ENCODE measurements at places on chromosomes 1 and 21.

- no peak for DNase-seq
These were observed 57.2 kb downstream of the TOR1AIP2 start for GRCh38 chr1:179820226-179820970.

- DNase-seq, result no peak
These were observed 86.8 kb upstream of the RGS4 start for GRCh38 chr1:162982364-162982763.

DNA sequence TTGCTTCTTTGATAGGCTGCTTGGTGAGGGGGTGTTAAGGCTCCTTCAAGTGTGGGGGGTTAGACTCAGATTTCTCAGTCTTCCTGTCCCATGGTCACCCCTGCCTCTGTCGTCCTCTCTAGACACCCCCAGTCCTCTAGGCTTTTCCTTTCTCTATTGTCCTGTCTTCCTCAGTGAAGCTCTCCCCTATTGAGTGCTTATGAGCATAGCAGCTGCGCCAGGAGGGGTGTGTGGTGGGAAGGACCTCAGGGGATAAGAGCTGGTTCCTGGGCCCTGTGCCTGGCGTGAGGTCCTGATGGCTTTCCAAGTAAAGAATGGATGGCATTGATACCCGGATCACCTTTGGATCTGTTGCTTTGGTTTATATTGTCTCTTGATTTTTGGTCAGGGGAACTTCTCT, 69.1 kb downstream of the DIP2A start:
- DNase-seq, result no peak

- DNase-seq, result no peak
These were observed 196.2 kb upstream of the APP start for GRCh38 chr21:26366781-26367180.

- no peak for DNase-seq
These were observed 258.1 kb upstream of the C1orf87 start for GRCh38 chr1:60331647-60332046.

- DNase-seq, result no peak
These were observed 434.5 kb downstream of the KIF26B start for GRCh38 chr1:245589316-245589715.

DNA sequence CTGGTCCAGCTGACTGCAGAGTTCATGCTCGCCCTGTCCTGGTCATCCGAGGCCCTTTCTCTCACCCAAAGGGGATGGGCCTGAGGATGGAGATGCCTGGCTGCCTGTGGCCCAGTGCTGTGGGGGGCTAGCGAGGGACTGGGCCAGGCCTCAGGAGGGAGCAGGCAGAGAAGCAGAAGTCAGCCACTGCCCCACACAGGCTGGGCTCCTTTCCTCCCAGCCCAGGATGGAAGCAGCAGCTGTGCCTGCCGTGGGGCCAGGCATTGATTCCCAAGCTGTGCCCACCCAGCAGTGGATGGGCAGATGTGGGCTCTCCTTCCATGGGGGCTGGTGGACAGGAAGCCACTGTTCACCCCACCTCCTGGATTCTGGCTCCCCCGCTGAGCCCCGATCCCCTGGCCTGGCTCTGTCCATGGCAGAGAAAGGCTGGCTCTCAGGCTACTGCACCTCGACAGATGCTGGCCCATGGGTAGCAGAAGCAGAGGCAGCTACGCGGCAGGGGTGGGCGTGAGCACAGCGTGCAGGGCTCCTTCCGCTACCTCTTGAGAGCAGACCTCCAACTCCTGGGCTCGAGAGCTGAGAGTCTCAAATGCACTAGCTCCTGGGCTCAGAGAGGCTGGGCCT, 24.6 kb downstream of the RUNX3 start:
- DNase-seq, result no peak

GRCh38 chr1:41573785-41574713, 89.6 kb upstream of the EDN2 start:
- peak; percentile 83 for DNase-seq

GRCh38 chr1:81803431-81804110, 2.8 kb downstream of the ADGRL2 start:
- DNase-seq, result no peak

DNA sequence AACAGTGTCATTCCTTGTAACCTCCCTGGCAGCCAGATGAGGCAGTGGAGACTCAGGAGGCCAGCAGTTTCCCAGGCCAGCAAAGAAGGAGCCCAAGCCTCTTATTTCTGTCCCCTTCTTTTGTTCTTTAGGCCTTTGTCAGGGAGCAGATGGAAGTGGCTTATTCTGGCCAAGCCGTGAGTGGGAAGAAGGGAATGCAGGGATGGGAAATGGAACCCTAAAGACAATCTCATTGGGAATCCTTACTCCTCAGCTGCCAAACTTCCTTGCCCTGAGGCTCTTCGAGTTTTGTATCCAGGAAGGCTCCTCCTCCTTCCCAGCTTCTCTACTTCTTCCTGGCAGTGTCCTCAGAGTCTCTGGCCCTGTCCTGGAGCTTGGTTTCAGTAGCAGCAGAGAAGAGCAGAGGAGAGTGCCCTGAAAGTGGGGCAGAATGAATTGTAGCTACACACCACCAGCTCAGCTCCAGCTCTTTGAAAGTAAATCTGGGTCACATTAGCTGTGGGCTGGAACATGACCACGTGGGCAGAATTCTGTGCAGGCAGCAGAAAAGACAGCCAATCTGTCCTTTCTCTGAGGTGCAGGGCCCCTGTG, 63.9 kb downstream of the NDUFS5 start:
- DNase-seq, result no peak

DNA sequence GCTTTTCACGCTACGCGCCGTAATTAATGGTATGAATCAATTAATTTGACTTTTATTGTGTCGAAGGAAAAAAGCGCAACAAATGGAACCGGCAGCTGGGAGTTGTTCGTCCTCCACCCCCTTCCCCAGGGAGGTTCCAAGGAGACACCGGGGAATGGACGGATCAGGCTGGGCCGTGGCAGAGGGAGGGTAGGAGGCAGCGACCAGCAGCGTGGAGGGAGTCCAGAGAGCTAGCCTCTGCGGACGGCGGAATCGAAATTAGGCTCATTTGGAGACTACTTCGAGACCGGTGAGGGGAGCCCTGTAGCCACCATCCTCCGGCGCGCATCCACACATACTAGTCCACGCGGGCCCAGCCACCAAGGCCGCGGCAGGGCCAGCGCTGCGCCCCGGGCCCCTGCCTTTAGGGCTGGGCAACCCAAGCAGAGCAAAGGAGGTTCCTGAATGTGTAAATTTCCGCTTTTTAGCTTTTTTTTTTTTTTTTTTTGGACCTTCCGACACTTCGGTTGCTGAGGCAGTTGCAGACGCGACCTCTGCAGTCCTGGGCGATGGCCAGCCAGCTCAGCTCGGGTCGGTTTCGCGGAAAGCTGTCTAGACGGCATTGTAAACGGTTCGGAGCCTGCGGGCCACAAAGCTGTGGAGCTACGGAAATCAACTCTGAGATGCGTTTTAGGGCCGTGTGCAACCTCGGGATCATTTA, 2.2 kb upstream of the FOXD3 start:
- no peak for DNase-seq

- DNase-seq, result peak; percentile 29
These were observed 101.3 kb upstream of the ACTL8 start for GRCh38 chr1:17653728-17654351.

DNA sequence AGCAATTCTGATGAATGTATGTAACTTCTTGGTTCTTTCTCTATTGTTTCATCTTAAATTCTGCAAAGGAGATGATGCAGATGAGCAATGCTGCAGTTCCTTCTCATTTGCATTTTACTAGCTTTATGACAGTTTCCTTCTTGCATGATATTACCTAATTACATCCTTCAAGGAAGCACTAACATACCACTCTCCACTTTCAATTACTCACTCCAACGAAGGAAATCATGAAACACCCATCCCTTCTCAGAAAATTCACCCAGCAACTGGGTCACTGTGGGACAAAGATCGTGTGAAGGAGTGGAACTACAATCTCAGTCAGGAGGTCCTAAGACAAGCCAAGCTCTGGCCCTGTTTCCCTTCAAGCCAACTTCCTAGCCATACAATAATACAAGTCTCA, 142.3 kb downstream of the CHD1L start:
- DNase-seq, result no peak

GRCh38 chr1:38858833-38859560, 575 bp downstream of the RRAGC start:
- no peak for DNase-seq

DNA sequence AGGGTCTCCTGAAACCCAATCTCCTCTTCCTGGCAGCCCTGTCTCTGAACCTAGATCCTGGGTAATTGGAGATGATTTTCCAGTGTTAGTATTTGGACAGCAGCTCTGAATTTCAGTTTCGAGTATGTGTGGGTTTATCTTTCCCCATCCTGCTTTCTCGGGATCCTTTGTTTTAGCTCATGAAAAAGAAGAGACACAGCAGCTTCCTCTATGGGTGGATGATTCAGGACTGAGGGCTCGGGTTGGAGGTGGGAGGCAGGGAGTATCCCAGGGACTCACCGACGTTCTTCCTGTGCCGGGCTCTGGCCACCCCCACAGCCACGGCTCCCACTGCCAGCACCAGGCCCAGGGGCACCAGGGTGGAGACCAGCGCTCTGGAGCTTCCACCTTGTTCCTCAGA, 10.4 kb upstream of the FCMR start:
- DNase-seq, result no peak

DNA sequence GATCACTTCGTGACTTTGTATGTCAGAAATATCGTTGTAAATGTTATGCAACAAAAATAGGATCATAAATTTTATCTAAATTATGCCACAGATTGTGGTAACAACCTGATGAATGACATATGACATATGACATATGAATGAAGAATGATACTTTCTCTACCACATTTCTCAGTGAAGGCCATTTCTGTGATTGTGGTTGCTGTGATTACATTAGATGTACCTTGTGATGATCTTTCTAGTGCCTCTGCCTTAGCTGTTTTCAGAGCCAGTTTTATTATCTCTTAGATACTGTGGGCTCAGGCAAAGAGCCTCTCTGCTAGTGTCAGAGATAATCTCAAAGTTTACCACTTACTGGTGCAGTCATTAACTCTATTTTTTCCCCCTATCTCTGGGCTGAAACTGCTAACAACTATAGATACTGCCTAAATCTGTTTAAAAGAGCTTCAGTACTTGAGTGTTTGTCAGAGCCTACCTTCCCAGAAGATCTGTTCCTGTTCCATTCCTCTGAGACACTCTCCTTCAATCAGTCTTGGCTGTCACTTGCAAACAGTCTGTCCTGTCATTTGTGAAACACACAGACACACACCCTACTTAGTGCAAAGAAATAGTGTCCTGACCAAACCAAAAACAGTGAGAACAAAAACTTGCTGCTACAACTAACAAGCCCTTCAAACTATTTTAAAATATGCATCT, 55.5 kb downstream of the HMCN1 start:
- no peak for DNase-seq

DNA sequence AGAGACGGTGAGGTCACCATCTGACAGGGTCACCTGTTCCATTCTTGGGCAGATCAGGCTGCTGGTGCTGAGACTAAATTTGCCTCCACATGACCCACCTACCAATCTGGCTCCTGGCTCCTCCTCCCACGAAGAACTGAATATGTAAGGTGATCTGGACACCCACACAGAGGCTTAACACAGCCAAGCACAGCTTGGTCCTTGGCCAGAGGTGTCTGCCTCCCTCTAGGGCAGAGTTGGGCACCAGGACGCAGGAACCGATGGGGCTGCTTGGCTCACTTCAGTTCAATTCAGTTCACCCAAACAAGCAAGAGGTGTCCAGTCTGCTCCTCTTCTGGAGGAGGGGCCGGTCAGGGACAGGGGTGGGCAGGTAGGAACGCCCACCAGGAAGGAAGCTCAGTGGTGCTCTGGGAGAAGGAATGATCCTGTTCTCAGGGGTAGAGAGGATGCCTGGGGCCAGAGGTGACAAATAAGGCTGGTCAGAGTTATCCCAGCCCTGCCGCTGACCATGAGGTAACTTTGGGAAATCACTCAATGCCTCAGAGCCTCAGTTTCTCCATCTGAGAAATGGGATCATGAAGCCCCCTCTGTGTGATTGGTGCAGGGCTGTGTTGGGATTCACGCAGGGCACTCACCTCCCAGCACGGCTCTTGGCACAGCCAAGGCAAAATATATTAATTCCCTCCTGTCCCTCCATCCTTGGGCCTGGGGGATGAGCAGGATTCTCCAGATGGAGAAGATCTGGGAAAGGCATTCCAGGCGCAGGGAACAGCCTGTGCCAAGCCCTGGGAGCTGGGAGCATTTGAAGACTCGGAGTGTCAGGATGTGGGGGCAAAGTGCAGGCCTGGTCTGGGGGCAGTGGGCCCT, 284.5 kb downstream of the PTPRU start:
- peak; percentile 1 for DNase-seq

GRCh38 chr1:202531472-202531811, 178.8 kb downstream of the SYT2 start:
- DNase-seq, result no peak

DNA sequence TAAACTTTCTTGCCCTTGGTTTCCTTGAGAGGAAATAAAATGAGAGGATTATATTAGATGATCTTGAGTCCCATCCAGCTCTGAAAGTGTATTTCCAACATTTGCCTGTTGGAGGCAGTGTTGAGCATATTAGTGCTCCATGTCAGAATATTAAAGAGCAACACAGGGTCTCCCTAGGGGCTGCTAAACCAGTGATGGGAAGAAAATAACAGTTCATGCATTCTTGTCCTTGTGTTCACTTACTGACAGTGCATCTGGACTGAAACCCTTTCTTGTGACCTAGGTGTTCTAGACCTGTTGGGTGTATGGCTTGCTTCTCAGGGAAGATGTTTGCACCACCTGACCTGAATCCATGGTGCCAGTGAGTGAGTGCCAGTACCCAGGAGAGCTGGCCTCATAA, 124.7 kb upstream of the KIAA0040 start:
- DNase-seq, result no peak

DNA sequence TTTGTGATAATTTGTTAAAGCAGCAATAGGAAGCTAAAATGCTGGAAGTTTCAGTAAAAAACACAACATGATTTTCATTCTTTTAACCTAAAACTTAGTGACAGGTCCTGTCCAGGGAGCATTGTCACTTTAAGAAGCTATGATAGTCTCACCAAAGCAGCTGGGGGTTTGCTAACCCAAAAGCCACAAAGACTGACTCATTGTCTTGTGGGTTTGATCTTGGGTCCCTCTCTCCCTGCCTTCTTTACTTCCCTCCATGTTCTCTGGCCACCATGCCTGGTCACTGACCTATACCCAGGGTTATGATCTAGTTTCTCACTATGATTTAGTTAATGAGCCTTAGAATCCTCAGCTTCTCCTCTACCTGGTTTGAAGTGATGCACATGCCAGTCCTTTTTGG, 213.5 kb upstream of the PTGFR start:
- DNase-seq, result no peak

DNA sequence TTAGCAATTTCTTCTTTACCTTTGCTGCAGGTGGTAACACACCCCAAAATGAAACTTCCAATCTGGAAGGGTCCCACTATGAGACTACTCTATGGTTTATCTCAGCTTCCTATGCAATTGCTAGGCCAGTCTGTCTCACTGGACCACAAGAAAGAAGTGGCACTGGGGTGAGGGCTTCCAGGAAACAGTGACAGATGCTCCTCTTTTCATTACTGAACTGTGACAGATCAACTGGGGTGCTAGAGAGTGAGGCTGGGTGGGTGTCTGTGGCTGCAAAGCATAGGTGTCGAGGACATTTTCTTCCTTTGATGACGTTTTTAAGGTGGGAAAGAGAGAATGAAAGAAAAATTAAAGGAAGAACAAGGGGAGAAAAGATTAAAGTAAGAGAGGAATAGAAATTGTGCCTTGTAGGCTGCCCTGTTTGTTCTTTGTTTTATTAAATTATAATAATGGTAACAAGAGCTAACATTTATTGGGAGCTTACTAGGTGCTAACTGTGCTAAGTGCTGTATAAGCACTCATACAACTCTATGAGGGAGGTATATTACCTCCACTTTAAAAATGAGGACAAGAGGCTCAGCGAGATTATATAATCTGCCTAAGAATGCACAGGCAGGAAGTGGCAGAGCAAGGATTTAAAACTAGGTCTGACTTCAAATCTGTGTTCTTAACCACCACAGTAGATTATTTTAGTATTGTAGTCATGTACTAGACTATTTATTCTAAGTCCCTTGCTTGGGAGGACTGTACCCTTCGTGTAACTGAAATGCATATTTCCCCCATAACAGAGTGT, 27.8 kb upstream of the DMRTA2 start:
- DNase-seq, result no peak
